ENCODE measurements at places on chromosomes 1 and 21.

- DNase-seq = no peak
Observed at GRCh38 chr1:47401761-47402160, 14.3 kb upstream of the FOXE3 start.

- DNase-seq = no peak
Observed at GRCh38 chr1:204466416-204467405, 27.9 kb downstream of the PIK3C2B start.

- DNase-seq = no peak
Observed at GRCh38 chr1:203360547-203361185, 9.7 kb upstream of the FMOD start.

- no peak for DNase-seq
Observed at GRCh38 chr1:197393105-197393504, 125.1 kb downstream of the CRB1 start.

GRCh38 chr1:199811163-199811562 is 216.3 kb upstream of the NR5A2 start:
- DNase-seq = no peak

DNA sequence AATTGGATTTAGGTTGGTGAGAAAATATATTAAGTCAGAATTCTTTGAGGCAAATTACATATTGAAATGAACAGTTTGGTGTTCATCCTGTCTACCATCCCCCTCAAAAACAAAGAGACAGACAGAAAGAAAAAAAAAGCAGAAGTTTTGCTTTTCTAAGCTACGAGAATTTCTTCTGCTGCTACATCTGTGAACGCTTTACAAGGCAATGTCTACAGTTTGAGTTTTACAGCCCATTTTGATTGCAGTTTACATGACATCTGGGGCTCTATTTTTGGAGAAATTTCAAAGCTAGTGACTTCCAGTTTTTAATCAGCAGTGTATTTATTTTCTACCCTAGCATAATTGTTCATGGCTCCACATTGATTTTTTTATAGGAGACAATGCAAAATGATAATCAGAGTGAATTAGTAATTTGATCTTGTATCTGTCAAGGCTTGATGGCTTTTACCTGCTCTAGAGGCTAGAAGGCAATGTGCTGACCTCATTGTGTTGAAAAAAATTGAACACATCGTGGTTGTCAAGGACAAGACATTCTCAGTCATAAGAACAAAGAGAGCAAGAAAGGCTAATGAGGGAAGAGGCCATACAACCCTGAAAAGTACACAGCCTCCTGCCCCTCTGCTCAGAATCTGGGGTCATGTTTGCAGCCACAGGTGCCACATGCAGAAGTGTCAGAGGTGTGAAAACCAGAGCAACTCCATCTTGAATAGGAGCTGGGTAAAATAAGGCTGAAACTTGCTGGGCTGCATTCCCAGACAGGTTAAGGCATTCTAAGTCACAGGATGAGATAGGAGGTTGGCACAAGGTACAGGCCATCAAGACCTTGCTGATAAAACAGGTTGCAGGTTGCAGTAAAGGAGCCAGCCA is 201.0 kb upstream of the CAMK1G start:
- DNase-seq = no peak

DNA sequence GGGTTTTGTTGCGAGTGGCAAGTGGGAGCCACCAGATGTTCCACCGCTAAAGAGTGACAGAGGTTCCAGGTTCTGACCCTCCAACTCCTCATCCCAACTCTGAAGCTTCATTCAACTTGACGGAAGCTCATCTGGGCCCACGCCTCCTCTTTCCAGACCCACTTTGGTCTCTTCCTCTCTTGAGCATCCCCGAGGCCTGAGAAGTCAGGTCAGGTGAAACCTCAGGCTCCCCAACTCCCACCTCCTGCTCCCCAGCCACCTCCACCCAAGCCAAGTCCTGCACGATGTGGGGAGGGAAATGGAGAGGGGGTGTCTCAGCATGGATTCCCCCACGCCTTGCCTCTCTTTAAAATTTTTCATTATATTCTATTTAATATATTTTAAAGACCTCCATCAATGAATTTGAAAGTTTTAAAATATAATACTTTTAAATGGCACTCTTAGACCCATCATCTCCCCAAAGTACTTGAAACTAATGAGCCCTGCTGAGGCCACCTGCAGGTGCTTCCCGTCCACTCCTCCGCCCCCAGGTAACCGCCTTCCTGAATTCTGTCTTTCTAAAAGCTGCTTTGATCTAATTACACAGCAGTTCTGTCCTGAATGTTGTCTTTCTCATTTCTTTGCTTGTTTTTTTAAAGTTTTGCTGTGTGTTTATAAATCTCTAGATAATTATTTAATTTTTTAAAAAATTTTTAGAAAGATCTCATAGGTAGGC is 238.1 kb downstream of the KAZN start:
- DNase-seq = no peak

DNA sequence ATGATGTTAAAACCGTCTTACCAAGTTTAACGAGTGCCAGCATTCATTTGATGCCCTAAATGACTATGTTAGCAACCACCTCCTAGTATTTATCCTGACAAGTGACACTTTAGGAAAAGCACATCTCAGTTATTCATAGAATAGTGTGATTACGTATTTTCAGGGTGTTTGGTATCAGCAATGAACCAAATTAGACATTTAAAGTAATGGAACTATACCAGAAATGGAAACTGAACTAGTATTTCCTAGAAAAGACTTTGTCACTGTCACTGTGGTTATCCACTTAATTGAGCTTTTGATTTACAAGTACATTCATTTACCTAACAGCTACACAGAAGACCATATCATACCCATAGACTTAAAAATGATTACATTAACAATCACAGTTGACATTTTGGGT is 3.6 kb upstream of the IL12RB2 start:
- DNase-seq = no peak
